ENCODE measurements at places on chromosomes 12 and 14. TPM values are rescaled to one million over a fixed set of nuclear protein-coding genes. Genes with fewer than 3 reads are reported as not detected.

The PTPRO gene
- total RNA-seq: not detected

The SPX gene
- total RNA-seq: not detected

The PLEKHG7 gene
- 0.07 TPM for total RNA-seq

The GPHB5 gene
- total RNA-seq: not detected

The PTHLH gene
- total RNA-seq: 3.4 TPM

The VEZT gene
- total RNA-seq: 83.9 TPM

The SLC10A1 gene
- not detected for total RNA-seq

The DNAAF2 gene
- total RNA-seq: 10.2 TPM

The CRACR2A gene
- total RNA-seq: 19.5 TPM

The CEP290 gene
- total RNA-seq: 9.4 TPM

The GZMH gene
- not detected for total RNA-seq

The KRT2 gene
- not detected for total RNA-seq

The FSCB gene
- not detected for total RNA-seq

The TAS2R14 gene
- 0.92 TPM for total RNA-seq

The SRGAP1 gene
- 1.8 TPM for total RNA-seq

The GOLGA3 gene
- 102 TPM for total RNA-seq

The CLEC4A gene
- total RNA-seq: not detected

The SENP1 gene
- 12.6 TPM for total RNA-seq

The DUSP16 gene
- total RNA-seq: 9.6 TPM

The PTPN21 gene
- total RNA-seq: 4.7 TPM

The TEX22 gene
- 0.13 TPM for total RNA-seq

The VWF gene
- 535 TPM for total RNA-seq

The PSEN1 gene
- 41.3 TPM for total RNA-seq

The RAD51AP1 gene
- total RNA-seq: 13.3 TPM

The MFAP5 gene
- 0.25 TPM for total RNA-seq

The DPPA3 gene
- not detected for total RNA-seq

The LRRK2 gene
- 3.8 TPM for total RNA-seq

The LYZ gene
- not detected for total RNA-seq

The RAPGEF3 gene
- total RNA-seq: 35.8 TPM

The KRT1 gene
- not detected for total RNA-seq

The MED6 gene
- 32.0 TPM for total RNA-seq

The ADAM20 gene
- total RNA-seq: 0.26 TPM

The LRFN5 gene
- 0.14 TPM for total RNA-seq

The MAP3K12 gene
- 18.3 TPM for total RNA-seq

The CYP27B1 gene
- total RNA-seq: 0.35 TPM

The REM2 gene
- total RNA-seq: not detected

The ADIPOR2 gene
- 49.9 TPM for total RNA-seq

The TEAD4 gene
- total RNA-seq: 26.2 TPM

The PZP gene
- total RNA-seq: 0.40 TPM

The MYF6 gene
- not detected for total RNA-seq

The LGR5 gene
- total RNA-seq: not detected

The AICDA gene
- total RNA-seq: not detected

The KRT77 gene
- total RNA-seq: not detected

The SLC5A8 gene
- not detected for total RNA-seq

The TMTC1 gene
- total RNA-seq: 49.9 TPM

The CCDC197 gene
- total RNA-seq: not detected

The TCL1A gene
- total RNA-seq: not detected

The KCNA5 gene
- not detected for total RNA-seq

The CLEC6A gene
- total RNA-seq: not detected

The PTGER2 gene
- not detected for total RNA-seq

The EIF5 gene
- 250 TPM for total RNA-seq

Data from pulmonary artery endothelial cell (primary cell).